H9 (cell line): ENCODE measurements at places on chromosomes 13 and 19.

DNA sequence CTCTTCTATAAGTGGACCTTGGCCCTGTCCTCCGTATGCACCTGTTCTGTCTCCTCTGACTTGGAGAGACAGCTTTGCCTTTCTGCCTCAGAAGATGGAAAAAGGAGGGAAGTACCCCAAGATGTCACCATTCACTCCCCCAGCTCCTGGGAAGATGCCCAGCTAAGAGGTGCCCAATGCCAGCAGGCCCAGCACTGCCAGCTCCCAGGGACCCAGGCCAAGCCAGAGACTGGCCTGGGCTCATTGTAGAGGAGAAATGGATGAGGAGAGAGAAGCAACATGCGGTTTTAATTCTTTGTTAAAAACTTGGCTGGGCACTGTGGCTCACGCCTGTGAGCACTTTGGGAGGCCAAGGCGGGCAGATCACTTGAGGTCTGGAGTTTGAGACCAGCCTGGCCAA, 111.5 kb upstream of the ZNF507 start:
- DNase-seq = no peak

GRCh38 chr13:53112522-53112921, 83.9 kb downstream of the OLFM4 start:
- DNase-seq = no peak

DNA sequence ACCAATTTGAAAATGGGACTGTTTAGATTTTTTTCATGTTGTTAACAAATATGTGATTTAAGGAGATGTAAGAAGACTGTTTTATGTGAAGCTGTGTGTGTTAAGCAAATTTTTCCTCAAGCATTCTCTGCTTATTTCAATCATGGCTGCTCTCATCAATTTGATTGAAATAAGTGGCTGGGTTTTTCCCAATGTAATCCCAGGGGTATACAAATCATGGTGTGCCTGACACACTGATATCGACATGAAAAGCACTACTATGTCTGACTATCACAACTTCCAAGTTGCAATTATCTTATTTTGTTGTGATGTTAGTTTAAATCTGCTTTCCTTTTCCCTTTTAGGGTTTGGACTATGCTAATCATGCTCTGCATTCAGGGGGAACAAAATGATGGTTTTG, 283.7 kb downstream of the HS6ST3 start:
- no peak for DNase-seq

DNA sequence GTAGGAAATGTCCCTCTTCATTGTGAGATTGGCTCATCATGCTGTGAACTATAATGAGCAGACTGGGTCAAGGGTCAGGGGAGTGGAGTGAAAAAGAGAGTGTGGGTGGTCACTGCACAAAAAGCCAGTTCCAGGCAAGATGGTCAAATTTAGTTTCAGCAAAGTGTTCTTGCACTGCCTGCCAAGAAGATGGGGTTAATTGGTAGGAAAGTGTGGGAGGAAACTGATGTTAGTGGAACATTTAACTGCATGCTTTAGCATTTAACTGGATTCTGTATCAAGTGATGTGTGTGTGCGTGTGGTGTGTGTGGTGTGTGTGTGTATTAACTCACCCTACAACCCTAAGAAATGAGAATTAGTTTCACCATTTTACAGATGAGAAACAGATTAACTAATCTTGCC, 131.6 kb downstream of the COG6 start:
- no peak for DNase-seq

- peak; percentile 86 for DNase-seq
Observed at GRCh38 chr13:51148952-51149573, 38.0 kb upstream of the C13orf42 start.
